ENCODE measurements at places on chromosomes 7 and 10. TPM values are rescaled to one million over a fixed set of nuclear protein-coding genes. Genes with fewer than 3 reads are reported as not detected.

DNA sequence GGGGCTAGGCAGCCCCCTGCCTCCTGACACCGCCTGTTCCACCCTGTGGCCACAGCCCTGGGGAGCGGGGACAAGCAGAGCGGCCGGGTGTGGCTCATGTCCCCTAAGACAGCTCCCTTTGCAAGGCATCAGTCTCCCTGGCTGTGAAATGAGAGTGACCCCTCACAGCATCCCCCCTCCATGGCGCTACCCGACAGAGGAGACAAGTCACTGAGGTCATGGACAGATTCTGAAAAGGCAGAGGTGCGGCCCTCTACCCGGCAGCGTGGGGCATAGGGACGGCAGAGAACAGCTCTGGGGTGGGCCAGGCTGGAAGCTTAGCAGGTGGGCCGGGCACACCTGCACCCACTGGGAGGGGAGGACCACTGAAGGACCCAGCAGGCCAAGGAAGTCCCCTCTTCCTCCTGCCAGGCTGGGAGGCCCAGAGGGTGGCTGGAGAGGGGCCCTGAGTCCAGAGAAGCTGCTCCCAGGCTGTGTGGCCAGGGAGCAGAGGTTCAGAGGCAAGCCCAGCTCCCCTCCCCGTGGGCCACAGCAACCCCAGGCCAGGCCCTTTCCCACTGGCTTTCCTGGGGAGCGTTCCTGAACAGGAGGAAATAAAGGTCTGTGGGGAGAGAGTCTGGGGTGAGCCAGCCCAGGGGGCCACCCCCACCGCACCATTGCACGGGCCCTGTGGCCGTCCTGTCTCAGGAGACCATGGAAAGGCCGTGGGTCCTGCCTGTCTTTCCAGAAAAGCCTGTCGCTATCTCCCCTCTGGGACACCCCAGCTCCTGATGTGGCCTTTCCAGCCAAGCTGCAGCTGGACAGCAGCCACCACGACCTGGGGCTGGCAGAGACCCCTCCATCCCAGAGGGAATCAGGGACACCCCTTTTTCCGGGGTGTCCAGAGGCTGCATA lies 1.7 kb downstream of the ADAP1 start:
- peak overlapping the region; percentile 18 for H3K27ac ChIP-seq
- H3K36me3 ChIP-seq = peaks cover 15% of the 10 kb centered on the region
- H3K4me3 ChIP-seq = peak overlapping the region; percentile 58
- peaks cover 2% of the 10 kb centered on the region for H3K27me3 ChIP-seq

GRCh38 chr7:148234715-148235114 lies 355.9 kb upstream of the C7orf33 start:
- peaks cover 1% of the 10 kb centered on the region for H3K27me3 ChIP-seq
- H3K27ac ChIP-seq = no peak overlapping the region
- H3K4me3 ChIP-seq = no peak overlapping the region
- DNase-seq = no peak

- H3K27me3 ChIP-seq = no peaks in the 10 kb centered on the region
- H3K4me1 ChIP-seq = no peaks in the 10 kb centered on the region
- no peak overlapping the region for H3K4me3 ChIP-seq
- no peak overlapping the region for H3K27ac ChIP-seq
Observed at GRCh38 chr7:124022551-124022950, 10.3 kb downstream of the TMEM229A start.

DNA sequence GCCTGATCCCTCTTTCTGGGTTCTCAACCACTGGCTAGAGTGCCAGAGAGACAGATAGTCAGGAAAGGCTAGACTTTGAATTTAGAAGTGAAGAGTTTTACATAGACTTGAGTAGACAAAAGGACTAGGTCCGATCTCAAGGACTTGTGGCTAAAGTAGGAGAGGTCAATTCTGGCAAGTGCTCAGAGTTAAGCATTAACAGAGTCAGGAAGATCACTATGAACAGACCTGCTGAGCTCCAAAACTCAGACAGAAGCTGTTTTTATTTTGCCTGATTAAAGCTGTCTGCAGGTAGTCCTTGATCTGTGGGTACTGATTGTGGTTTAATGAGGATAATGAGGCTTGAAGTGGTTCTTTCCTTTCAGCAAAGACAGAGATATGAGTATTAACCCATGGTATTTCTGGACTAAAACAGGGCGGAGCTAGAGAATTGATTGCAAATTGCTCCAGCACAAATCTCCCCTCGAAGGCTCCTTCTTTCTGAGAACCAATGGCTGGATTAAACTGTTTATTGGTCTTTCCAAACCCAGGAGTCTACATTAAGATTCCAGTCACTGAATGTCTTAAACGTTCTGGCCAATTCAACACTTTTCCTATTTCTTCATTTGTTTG lies 423.2 kb downstream of the IPMK start:
- H3K4me3 ChIP-seq = no peak overlapping the region
- H3K27ac ChIP-seq = no peak overlapping the region
- H3K27me3 ChIP-seq = no peaks in the 10 kb centered on the region
- H3K4me1 ChIP-seq = no peaks in the 10 kb centered on the region
- H3K36me3 ChIP-seq = no peaks in the 10 kb centered on the region

DNA sequence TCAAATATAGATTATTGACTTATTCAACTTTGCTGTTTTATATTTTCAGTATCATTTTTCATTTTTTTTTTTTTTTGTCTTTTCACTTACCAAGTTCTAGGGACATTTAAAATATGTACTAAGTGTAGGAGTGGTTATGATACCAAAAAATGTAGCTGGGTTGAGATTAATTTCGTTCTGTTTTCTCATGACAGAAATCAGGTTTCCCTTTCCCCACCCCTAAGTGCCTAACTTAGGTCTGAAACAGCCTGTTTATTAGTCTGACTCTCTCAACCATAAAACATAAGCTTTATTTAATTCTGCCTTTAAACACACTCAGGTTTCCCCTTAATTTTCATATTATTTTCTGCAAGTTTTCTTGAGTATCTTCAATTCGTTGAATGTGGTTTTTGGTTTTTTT lies 22.1 kb downstream of the TMEM106B start:
- no peaks in the 10 kb centered on the region for H3K27me3 ChIP-seq
- H3K4me3 ChIP-seq = no peak overlapping the region
- no peak for DNase-seq
- H3K4me1 ChIP-seq = peaks cover 12% of the 10 kb centered on the region

DNA sequence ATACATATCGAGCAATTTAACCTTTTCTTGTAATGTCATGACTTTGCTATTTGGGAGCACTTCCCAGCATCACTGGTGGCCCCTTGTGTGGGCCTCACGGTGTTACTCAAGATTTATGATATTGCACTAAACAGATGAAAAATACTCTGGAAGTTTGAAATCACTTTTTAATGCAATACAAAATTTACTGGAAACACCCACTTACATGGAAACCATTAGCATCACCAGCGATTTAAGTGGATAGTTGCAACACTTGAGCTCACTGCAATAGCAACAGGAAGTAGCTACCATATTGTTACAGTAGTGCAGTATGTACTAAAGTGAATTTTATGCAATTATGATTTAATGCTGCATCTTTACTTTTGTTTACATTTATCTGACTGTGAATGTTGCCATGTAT lies 184.4 kb downstream of the MDFIC start:
- no peak for DNase-seq
- H3K27ac ChIP-seq = no peak overlapping the region
- no peaks in the 10 kb centered on the region for H3K36me3 ChIP-seq
- no peak overlapping the region for H3K4me3 ChIP-seq

DNA sequence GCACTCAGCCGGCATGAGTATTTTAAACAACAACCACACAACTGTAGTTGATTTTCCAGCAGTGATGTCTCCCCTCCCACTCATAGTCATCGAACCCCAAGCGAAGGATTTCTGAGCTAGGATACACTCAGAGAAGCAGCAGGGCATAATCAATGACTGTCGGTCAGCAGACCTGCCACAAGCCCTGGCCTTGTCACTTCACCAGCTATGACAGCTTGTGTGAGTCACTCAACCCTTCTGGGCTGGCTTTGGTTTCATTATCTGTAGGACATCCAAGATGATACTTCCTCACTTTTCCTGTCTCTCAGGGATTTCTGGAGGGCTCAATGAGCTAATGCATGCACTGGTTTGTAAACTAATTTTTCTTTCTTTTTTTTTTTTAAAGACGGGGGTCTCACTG lies 22.0 kb upstream of the UBE3C start:
- DNase-seq = no peak
- H3K4me3 ChIP-seq = no peak overlapping the region
- peaks cover 3% of the 10 kb centered on the region for H3K36me3 ChIP-seq
- H3K27ac ChIP-seq = no peak overlapping the region

GRCh38 chr10:124349231-124349995 lies 69.3 kb downstream of the OAT start:
- no peak overlapping the region for H3K27ac ChIP-seq
- no peak overlapping the region for H3K4me3 ChIP-seq
- no peak for DNase-seq
- peaks cover under 1% of the 10 kb centered on the region for H3K4me1 ChIP-seq
- H3K36me3 ChIP-seq = no peaks in the 10 kb centered on the region
- H3K27me3 ChIP-seq = no peaks in the 10 kb centered on the region

PAX4 gene
- total RNA-seq = not detected

DNA sequence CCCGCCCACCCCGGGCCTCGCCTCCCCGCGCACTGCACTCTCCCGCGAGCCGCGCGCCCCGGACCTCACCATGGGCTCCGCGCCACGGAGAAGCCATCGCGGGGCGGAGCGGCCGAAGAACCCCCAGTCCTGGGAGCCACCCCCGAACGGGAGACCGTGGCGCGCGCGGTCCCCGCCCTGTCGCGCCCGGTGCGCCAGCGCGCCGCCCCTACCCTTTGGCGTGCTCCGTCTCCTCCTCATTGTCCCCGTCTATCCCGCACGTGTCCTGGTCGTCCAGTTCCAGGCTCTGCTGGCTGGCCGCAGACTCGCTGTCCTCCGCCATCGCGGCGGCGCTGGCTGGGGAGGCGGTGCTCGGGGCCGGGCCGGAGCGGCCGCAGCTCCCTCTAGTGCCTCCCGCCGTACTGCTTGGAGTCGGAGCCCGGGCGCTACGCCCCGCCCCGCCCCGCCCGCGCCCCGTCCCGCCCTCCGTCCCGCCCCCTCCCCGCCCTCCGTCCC lies at the start of gene NMT2:
NMT2 (minus strand) TSS at position 403 of the 495 bp plus-strand sequence; CDS start at position 322, 81 bp downstream.
- H3K4me1 ChIP-seq = peaks cover 46% of the 10 kb centered on the region
- DNase-seq = no peak
- peak within 1 kb of the TSS; percentile 80 for H3K4me3 ChIP-seq
- peaks cover 4% of the 10 kb centered on the region for H3K36me3 ChIP-seq
- H3K27me3 ChIP-seq = no peaks in the 10 kb centered on the region
- peak within 1 kb of the TSS; percentile 93 for H3K27ac ChIP-seq

GDF10 gene
- 1.5 TPM for total RNA-seq

GRCh38 chr10:52443419-52444388 lies 129.6 kb downstream of the DKK1 start:
- DNase-seq = no peak
- no peak overlapping the region for H3K4me3 ChIP-seq
- no peaks in the 10 kb centered on the region for H3K27me3 ChIP-seq

DNA sequence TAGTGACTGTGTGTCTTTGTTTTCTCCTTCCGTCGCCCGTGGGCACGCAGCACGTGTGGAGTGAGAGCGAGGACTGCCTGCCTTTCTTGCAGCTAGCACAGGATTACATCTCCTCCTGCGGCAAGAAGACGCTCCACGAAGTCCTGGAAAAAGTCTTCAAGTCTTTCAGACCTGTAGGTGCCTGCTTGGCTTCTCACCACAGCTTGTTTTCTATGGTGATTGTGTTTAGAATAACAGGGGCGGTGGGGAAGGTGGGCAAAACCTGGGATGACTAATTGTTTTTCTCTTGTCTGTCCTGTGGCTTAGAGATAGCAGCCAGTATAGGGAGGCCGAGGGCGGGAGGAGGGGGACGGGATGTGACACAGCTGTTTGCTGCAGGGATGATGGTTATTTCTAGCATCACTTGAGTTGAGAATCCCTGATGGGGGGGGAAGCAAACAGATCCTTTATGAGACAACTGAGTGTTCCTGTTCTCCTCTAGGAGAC lies 11.4 kb downstream of the MTURN start:
- H3K4me1 ChIP-seq = peaks cover 16% of the 10 kb centered on the region
- DNase-seq = peak; percentile 37
- no peaks in the 10 kb centered on the region for H3K36me3 ChIP-seq
- H3K27ac ChIP-seq = no peak overlapping the region
- H3K4me3 ChIP-seq = no peak overlapping the region

GRCh38 chr7:78443811-78444210 lies 645.2 kb downstream of the PHTF2 start:
- no peaks in the 10 kb centered on the region for H3K4me1 ChIP-seq
- no peak overlapping the region for H3K27ac ChIP-seq
- H3K27me3 ChIP-seq = no peaks in the 10 kb centered on the region
- H3K36me3 ChIP-seq = no peaks in the 10 kb centered on the region
- no peak overlapping the region for H3K4me3 ChIP-seq

DNA sequence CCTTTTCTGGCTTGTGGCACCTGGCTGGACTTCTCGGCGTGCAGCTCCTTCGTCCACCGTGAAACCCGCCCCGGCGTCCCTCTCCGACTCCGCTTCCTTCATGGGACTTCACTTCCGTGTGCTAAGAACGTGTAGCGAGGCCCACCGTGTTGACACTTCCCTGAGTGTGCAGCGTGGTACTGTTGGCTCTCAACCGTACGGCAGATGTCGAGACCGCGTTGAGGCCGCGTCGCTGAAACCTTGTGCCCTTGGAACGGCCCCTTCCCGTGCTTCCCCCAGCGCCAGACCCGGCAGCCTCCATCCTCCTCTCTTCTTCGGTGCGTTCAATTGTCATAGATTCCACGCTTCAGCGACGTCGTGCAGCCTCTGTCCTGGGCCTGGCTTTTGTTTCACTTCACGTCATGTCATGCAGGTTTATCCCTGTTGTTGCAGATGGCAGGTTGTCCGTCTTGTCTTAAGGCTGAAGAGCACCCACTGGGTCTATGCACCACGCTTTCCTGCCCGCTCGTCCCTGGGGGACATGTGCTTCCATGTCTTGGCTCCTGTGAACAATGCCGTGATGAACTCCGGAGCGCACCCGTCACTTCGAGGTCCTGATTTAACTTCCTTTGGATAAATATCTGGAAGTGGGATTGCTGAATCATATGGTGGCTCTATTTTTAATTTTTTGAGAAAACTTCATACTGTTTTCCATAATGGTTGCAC lies 465.3 kb downstream of the DNAJB6 start:
- H3K27me3 ChIP-seq = no peaks in the 10 kb centered on the region
- no peaks in the 10 kb centered on the region for H3K36me3 ChIP-seq
- H3K4me3 ChIP-seq = no peak overlapping the region
- no peak overlapping the region for H3K27ac ChIP-seq

GRCh38 chr10:79417731-79418130 lies 27.7 kb downstream of the ZCCHC24 start:
- H3K4me1 ChIP-seq = peaks cover 5% of the 10 kb centered on the region
- H3K27me3 ChIP-seq = no peaks in the 10 kb centered on the region
- no peaks in the 10 kb centered on the region for H3K36me3 ChIP-seq
- H3K4me3 ChIP-seq = no peak overlapping the region
- no peak for DNase-seq

GRCh38 chr10:97204826-97205679 lies 19.3 kb upstream of the SLIT1 start:
- H3K4me1 ChIP-seq = peaks cover 2% of the 10 kb centered on the region
- no peak overlapping the region for H3K4me3 ChIP-seq
- no peak for DNase-seq
- no peak overlapping the region for H3K27ac ChIP-seq
- H3K27me3 ChIP-seq = no peaks in the 10 kb centered on the region

Data from activated CD8-positive, alpha-beta T cell treated with anti-CD3 and anti-CD28 coated beads for 36 hours (primary cell).